ENCODE measurements at places on chromosomes 5 and 9. TPM values are rescaled to one million over a fixed set of nuclear protein-coding genes. Genes with fewer than 3 reads are reported as not detected.

Gene MAP1B
- polyA plus RNA-seq: 15.8 TPM

Gene NEUROG1
- polyA plus RNA-seq: not detected

Gene ANKRD18B
- 0.86 TPM for polyA plus RNA-seq

Gene C9
- polyA plus RNA-seq: 0.37 TPM

Gene PCDHGA9
- polyA plus RNA-seq: 6.5 TPM

Gene HMMR
- 30.0 TPM for polyA plus RNA-seq

Gene CDH6
- 89.6 TPM for polyA plus RNA-seq

Gene BAAT
- polyA plus RNA-seq: 0.47 TPM

Gene TEX53
- polyA plus RNA-seq: not detected

Gene FABP6
- not detected for polyA plus RNA-seq

Gene SLC30A5
- polyA plus RNA-seq: 93.0 TPM

Gene ANGPTL2
- 8.1 TPM for polyA plus RNA-seq

Gene GFPT2
- 5.1 TPM for polyA plus RNA-seq

Gene PTGR1
- 278 TPM for polyA plus RNA-seq

Gene SNAPC3
- 58.2 TPM for polyA plus RNA-seq

Gene C7
- polyA plus RNA-seq: 148 TPM

Gene DPH7
- polyA plus RNA-seq: 55.2 TPM

Gene SEMA4D
- polyA plus RNA-seq: 56.0 TPM

Gene PCDHB3
- 2.3 TPM for polyA plus RNA-seq

Gene SHOC1
- 1.5 TPM for polyA plus RNA-seq

Gene HTR1A
- polyA plus RNA-seq: not detected

Gene IFNW1
- not detected for polyA plus RNA-seq

Gene PCDHA9
- 0.03 TPM for polyA plus RNA-seq

Data from left kidney (tissue), 8 donors.